ENCODE measurements at places on chromosomes 5 and 9.

- no peak for DNase-seq
Observed at GRCh38 chr9:137446851-137447471, 5.8 kb upstream of the ENTPD8 start.

DNA sequence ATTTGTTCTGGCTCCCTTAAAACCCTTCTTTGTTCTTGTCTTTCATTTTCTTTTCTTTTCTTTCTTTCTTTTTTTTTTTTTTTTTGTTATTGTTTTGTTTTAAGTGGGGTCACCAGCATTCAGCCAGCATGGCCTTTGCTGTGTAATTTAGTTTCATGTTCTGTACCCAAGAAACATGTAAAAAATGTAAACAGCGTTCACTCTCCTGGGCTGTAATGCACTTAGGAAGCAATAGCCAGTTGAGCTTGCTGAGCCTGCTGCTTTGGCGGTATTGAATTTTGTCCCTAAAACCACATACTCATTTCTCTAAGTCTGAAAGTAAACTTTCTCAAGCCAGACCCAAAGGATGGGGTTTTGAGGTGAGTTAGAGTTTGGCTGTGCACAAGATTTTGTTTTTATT lies 158.6 kb downstream of the PAPPA start:
- no peak for DNase-seq

- DNase-seq, result no peak
Observed at GRCh38 chr9:127773272-127773671, 5.2 kb downstream of the SH2D3C start.

DNA sequence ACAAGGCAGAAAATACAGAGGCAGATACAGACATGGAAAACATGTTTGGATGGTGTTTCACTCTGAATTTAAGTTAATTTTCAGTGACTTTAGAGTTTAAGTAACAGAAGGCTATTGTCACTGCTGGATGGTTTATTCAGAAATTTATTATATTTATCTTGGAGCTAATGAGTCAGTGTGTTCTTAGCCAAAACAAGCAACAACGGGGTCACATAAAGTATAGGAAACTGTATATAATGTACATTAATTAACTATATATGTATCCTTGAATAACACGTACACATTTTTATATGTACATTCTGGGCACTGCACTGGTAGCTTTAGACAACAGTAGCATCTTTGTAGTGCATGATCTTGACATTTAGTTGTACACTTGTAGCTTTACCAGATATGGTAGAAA lies 30.7 kb downstream of the CYLC2 start:
- DNase-seq, result no peak

DNA sequence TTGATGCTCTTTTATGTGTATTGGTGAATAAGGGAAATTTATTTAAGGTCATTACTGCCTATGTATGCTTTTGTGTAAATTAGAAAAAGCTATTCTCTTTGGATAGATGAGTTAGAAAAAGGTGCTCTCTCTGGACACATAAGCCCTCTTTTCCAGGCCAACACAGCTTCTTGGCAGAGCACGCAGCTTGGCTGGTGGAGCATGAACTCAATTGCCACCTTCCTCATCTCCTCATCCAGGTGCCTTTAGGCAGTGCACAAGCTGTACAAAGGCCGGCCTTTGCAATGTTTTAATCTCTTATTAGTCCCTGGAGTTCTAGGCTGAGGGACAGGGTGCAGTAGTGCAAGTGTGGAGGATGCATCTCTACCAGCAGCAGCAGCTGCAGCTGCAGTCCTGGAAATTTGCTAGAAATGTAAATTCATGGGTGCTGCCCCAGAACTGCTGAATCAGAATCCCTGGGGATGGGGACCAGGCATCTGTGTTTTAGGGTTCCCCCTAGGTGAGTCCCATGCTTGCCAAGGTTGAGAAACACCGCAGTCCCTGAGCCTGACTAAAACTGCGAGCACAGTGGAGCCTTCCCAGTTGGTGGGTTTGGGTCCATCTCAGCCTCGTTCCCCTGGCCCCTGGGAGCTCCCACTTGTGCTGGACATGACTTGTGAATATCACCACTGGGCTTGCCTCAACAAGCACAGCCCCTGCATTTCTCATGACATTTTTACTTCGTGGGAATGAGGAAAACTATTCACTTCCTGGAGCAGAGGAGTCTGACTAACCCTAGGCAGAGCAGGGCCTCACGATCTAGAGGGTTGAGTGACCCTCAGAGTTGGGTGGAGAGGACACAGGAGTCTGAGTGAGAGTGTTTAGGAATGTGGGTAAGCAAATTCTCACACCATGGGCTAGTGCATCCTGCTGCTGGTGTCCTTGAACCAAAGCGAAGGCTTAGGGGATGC lies 272.3 kb downstream of the ZSWIM6 start:
- no peak for DNase-seq

DNA sequence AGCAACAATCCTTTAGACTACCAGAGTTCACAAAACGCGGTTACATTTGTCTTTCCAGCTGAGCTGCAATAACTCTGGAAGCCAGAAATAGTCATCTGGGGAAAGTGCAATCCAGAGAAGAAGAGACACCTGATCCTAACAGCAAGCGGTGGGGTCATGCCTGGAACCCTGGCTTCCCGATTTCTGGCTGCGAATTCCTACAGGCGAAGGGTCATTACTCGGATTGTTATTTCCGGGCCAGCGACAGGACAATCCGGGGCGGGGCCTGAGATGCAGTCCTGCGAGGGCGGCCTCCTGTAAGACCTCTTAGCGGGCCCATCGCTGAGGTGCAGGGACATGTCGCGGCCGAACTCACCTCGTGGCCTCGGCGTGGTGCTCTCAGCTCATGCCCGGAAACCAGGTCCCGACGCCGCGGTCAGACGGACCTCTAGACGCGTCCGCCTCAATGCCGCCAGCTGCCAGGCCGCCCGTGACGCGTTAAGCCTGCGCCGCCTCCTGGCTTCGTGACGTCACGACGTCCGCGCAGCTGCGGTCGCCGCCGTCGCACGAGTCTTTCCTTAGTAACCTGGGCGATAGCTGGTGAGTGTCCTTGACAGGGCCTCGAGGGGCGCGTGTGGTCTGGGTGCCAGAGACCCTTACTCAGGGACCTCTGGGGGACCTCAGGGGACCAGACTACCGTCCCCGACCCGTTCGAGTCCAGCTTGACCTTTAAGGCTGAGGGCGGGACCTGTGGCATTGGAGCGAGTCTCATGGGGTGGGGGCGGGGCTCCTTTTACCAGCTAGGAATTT lies at the start of the genes MRRF and RBM18:
Gene MRRF, plus strand, starts transcription at position 523 of the 789 bp plus-strand sequence. CDS start 6,010 bp downstream, outside the sequence.
Gene RBM18, minus strand, starts transcription at position 481 of the 789 bp plus-strand sequence. CDS start 3,348 bp downstream, outside the sequence.
- DNase-seq, result peak; percentile 93

DNA sequence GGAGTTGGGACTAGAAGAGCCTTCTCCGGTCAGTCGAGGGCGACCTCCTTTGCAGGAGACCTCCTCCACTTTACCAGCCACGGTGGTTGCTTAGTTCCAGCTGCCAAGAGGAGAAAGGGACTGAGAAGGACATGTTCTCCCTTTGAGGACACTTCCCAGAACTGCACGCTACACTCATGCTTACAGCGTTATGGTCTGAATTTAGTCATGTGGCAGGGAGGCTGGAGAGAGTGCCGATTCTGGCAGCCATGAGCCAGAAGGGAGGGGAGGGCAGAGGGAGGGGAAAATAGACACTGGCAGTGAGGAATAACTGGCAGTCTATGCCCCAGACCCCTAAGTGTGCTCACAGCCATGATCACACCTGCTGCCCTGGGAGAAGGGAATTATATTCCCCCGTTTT lies 47.8 kb downstream of the TSPAN17 start:
- no peak for DNase-seq

- DNase-seq, result no peak
Observed at GRCh38 chr5:52821901-52822300, 34.2 kb downstream of the ITGA1 start.

DNA sequence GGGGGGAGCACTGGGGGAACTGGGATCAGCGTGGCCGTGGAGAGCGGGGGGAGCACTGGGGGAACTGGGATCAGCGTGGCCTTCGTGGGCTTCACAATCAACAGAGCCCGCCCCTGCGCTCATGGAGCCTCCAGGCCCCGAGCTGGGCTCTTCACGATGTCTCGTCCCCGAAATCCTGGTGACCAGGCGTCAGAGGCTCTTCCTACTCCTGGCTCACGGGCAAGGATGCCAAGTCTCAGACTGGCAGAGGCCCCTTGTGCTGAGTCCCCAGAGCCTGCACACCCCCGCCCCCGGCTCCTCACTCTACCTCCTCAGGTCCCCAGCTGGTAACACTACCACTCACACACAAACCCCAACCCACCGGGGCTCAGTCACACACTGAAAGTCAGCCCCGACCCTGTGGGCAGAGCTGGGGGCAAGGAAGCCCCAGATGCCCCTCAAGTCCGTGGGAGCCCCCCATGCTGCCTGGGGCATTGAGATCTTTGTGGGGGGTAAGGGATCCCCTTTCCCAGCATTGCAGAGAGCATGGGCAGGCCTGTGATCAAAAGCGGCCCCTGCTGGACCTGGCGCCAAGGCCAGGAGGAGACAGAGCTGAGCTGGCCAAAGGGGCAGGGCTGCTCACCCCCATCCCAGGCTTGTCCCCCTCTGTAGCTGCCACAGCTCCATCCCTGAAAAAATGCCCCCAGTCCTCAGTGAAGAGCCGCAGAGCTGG lies 26.7 kb downstream of the LHX3 start:
- no peak for DNase-seq

- DNase-seq, result no peak
Observed at GRCh38 chr9:122075135-122076030, 17.7 kb downstream of the TTLL11 start.

DNA sequence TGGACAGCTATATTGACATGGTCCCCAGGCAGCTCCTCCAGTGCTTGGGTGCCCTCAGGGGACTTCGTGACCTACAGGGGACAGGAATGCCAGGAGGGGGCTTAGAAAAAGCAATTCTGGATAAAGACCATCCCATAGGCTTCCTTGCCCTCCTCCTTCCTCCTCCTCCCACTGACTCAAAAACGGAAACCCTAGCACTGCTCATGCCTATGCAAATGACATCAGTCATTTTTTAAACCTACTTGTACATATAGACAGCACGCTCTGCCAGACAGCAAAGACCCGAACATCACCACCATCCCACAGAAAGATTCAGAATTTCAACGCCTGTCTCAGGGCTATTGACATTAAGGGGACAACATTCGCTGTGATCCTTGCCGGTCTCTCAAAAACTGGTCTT lies 11.0 kb downstream of the IGFBPL1 start:
- no peak for DNase-seq

GRCh38 chr5:168275940-168276339 lies 15.5 kb upstream of the WWC1 start:
- DNase-seq, result no peak

- DNase-seq, result no peak
Observed at GRCh38 chr9:69445251-69445650, 120.2 kb downstream of the ENTREP1 start.

DNA sequence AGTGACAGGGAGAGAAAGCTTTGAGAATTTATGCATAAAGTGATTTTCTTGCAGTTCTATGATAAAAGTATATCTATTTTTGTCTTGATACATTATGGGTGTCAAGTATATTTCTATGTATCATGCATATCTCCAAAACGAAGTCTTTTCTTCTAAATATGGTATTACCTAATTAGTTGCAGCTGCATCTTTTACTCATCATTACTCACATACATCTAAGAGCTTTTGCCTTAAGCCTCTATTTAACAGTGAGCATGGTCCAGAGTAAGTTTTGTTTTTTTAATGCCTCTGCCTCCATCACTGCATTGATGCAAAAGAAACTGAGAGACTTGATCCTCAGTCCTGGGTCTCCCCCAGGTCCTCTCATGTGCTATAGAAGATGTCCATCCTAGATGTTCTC lies 40.0 kb upstream of the SMC5 start:
- no peak for DNase-seq

GRCh38 chr5:156137071-156137869 lies 189.7 kb upstream of the SGCD start:
- DNase-seq, result no peak

- no peak for DNase-seq
Observed at GRCh38 chr5:65506961-65507360, 25.2 kb upstream of the ADAMTS6 start.

- no peak for DNase-seq
Observed at GRCh38 chr5:139401546-139401945, 2.3 kb downstream of the SPATA24 start.

All from hematopoietic multipotent progenitor cell treated with erythropoietin and hydrocortisone succinate and interleukin-3 and kit ligand, for 15 days (in vitro differentiated cells).